ENCODE measurements at places on chromosomes 16 and 17.

- DNase-seq = no peak
Measured at GRCh38 chr17:37818689-37819088, 73.8 kb upstream of the HNF1B start.

- DNase-seq = peak; percentile 74
Measured at GRCh38 chr16:69112285-69113129, 7.1 kb downstream of the HAS3 start.

- no peak for DNase-seq
Measured at GRCh38 chr16:62974424-62974823, 938.2 kb upstream of the CDH8 start.

GRCh38 chr16:27195076-27195741 is 8.1 kb upstream of the KDM8 start:
- no peak for DNase-seq

DNA sequence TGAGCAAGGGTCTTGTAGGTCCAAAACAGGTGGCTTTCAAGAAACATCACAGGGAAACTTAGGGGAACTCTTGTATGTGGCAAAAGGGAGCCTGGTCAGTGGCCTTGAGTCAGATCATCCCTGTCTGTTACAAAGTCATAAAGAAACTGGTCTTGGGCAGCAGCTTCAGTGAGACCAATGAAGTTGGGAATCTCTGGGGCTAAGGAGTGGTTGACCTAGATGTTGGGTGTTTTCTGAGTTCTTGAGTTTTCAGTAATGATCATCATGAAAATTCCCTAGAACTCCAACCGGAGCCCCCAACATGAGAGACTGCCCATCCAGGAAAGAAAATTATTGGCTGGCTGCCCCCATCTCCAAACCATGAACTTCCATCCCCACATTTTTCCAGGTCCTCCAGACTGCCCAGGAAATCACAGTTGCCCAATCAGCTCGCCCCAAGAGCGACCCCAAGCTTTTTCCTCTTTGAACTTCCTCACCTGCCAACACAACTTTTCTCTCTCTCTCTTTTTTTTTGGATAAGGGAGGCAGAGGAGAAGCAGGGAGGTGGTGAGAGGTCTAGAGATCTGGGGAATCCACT is 3.9 kb downstream of the CCR7 start:
- no peak for DNase-seq
